Stomach (tissue), 19 donors: ENCODE measurements at places on chromosomes 12 and 14. TPM values are rescaled to one million over a fixed set of nuclear protein-coding genes. Genes with fewer than 3 reads are reported as not detected.

CATSPERB gene
- total RNA-seq: 56.5 TPM

TMCC3 gene
- total RNA-seq: 9.0 TPM

PSMD9 gene
- 14.0 TPM for total RNA-seq

CLEC2A gene
- total RNA-seq: not detected

REP15 gene
- total RNA-seq: 16.5 TPM

PPFIA2 gene
- 9.9 TPM for total RNA-seq

LHX5 gene
- total RNA-seq: 0.45 TPM

GRCh38 chr12:107091989-107092641 lies 1.2 kb downstream of the CRY1 start:
- H3K27ac ChIP-seq: peak overlapping the region; percentile 99
- DNase-seq: peak; percentile 95
- H3K36me3 ChIP-seq: no peaks in the 10 kb centered on the region
- H3K4me1 ChIP-seq: peaks cover 27% of the 10 kb centered on the region
- H3K27me3 ChIP-seq: no peaks in the 10 kb centered on the region
- H3K4me3 ChIP-seq: peak overlapping the region; percentile 86

DNA sequence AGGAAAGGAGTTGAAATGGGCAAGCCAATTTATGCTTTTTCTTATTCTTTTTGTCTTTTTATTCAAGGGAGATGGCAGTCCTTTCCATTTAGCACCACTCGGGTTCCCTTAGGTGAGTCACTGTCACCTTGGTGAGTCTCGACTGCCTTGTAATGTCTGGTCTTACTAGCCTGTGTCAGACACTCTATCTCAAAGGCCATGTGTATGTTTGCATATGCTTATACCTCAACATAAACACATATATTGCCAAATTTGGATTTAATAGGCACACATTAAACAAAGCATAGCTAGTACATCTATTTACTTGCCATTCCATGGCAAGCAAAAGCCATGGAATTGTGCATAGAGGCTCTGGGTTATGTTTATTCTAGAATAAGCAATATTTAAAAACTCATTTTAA lies 624.9 kb upstream of the FOXG1 start:
- no peaks in the 10 kb centered on the region for H3K27me3 ChIP-seq
- no peaks in the 10 kb centered on the region for H3K4me1 ChIP-seq
- H3K36me3 ChIP-seq: no peaks in the 10 kb centered on the region
- DNase-seq: no peak
- H3K27ac ChIP-seq: no peak overlapping the region

DNA sequence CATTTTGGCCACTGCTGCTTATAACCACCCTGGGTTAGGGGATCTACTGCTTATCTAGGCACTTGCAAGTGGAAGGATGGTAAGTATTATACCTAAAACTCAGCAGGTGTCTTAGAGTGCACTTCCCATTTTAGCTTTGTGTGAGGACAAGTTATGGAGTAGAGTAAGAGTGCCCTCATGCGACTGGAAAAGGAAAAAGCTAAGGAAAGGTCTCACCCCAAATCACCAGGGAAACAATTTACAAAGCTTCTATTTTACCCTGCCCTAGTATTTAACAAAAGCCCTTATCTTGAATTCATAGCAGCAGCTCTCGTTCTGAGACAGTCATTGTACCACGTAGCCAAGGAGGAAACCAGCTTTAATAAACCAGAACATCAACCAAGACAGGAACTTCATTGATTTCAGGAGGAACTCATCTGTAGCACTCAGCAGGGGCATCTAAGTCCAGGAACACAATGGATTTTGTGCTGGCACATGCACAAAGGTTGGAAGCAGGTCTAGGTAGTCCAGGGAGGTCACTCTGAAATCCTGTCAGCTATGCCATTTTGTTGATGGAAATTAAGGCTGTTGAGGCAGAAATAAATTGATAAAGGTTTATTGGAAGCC lies 2.9 kb downstream of the RDH12 start:
- H3K36me3 ChIP-seq: no peaks in the 10 kb centered on the region
- H3K27me3 ChIP-seq: no peaks in the 10 kb centered on the region
- no peak overlapping the region for H3K4me3 ChIP-seq

DNA sequence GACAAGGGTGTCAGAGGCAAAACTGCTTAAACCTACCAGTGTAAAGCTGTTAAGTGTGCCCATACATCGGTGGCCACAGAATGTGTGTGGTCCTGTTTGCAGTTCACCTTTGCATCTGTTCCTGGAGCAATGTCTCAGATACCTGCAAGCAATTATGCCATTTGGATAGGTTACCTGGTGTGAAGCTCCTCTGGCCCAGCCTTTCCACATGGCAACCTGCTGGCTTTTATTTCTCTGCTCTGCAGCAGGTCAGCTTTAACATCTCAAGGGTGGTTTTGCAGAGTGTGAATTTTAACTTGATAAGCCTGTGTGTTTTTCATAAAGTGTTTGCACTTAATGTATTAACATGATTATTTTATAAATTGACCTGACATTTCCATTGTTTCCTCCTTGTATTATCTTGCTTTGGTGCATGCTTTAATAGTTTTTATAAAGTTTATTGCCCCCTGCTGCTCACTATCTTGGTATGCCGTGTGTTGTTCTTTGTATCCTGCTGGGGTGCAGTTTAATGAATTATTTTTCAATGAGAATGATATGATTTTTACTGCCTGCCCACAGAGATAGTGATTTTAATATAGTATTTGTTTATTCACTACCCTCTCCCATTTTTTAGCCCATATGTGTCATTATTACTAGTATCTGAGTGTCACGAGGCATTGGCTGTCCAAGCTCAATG lies 403.8 kb downstream of the NPAS3 start:
- no peak overlapping the region for H3K27ac ChIP-seq
- no peak overlapping the region for H3K4me3 ChIP-seq
- H3K4me1 ChIP-seq: no peaks in the 10 kb centered on the region
- H3K36me3 ChIP-seq: no peaks in the 10 kb centered on the region
- no peaks in the 10 kb centered on the region for H3K27me3 ChIP-seq

- no peaks in the 10 kb centered on the region for H3K36me3 ChIP-seq
- H3K27ac ChIP-seq: peak overlapping the region; percentile 93
Measured at GRCh38 chr12:53623548-53624385, 2.4 kb downstream of the ATF7 start.

DNA sequence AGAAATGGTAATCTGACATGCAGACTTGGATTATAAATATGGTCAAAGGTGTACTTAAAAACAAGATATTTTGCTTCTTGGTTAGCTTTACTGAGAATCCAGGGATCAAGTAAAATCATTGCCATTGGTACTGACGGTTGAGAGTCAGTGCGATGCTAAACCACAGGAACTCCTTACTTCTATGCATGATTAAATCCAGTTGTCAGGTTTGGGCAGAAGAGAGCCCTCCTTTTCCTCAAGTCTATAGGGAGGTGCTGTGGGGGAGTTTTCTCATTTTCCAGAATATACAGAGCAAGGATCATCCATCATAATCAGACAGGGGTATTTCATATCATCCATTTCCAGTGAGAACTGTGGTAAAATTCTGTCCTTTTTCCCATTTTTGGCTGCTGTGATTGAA lies 839.1 kb downstream of the NRXN3 start:
- no peaks in the 10 kb centered on the region for H3K36me3 ChIP-seq
- H3K27ac ChIP-seq: no peak overlapping the region
- no peaks in the 10 kb centered on the region for H3K27me3 ChIP-seq
- H3K4me3 ChIP-seq: no peak overlapping the region
- no peak for DNase-seq
- H3K4me1 ChIP-seq: no peaks in the 10 kb centered on the region

- H3K27ac ChIP-seq: no peak overlapping the region
- H3K4me3 ChIP-seq: no peak overlapping the region
- peak; percentile 52 for DNase-seq
- H3K36me3 ChIP-seq: no peaks in the 10 kb centered on the region
Measured at GRCh38 chr14:87691042-87691881, 301.7 kb downstream of the GALC start.

GRCh38 chr12:28882444-28882843 lies 266.6 kb upstream of the FAR2 start:
- no peak for DNase-seq
- H3K27ac ChIP-seq: no peak overlapping the region
- H3K4me3 ChIP-seq: no peak overlapping the region
- no peaks in the 10 kb centered on the region for H3K4me1 ChIP-seq
- no peaks in the 10 kb centered on the region for H3K27me3 ChIP-seq

DNA sequence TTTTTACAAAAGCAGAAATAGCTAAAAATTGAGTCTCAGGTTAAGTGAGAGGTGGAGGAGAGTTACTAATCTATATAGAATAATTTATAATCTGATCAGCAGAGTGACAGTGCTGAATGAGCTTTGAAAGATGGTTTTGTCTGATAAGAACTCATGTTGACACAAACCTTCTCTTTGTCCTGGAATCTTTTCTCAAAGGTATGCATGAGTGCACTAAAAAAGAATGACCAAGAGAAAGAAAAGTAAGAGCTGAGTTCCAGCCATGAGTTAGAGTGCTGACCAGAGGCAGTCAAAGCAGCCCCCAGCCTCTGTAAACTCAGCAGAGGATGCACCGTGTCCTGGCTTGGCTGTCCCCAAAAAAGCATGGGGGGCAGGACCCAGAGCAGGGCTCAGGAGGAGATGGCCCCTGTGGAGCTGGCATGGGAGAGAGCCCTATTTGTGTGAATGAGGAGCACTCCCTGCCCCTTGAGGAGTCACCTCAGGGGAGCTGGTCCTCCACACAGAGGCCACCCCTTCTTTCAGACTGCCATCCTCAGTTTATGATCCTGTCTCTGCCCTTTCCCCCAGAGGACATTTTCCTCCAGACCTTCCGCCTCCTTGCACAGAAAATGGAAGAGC lies 129.8 kb downstream of the SEC23A start:
- H3K4me1 ChIP-seq: no peaks in the 10 kb centered on the region
- no peak overlapping the region for H3K4me3 ChIP-seq
- H3K27me3 ChIP-seq: no peaks in the 10 kb centered on the region
- no peak overlapping the region for H3K27ac ChIP-seq

GRCh38 chr12:59646636-59647035 lies 50.8 kb downstream of the SLC16A7 start:
- H3K4me3 ChIP-seq: no peak overlapping the region
- H3K36me3 ChIP-seq: peaks cover 8% of the 10 kb centered on the region
- H3K27me3 ChIP-seq: no peaks in the 10 kb centered on the region

DNA sequence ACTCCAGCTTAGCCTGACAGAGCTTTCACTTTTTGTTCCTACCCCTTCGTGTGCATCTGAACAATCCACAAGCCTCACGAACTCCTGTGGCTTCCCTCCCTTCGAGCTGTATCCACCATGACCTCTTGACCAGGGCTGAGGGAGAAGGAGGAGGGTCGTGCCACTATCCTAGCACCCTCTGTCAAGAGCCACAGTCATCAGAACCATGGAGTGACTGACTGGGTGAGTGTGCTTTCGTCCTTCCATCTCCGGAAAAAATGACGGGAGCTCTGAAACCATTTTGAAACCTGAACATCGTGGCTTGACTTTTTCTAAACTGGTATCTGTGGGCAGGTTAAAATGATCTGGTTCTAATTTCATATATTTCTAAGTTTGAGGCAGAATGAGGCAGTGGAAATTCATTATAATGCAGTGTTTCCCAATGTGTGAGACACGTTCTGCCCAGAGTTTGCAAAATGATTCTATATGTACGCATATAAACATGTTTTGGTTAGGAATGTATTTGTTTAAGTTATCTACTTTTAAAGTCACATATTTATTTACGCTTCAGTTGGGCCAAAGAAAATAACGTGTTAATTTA lies 27.0 kb downstream of the IL26 start:
- DNase-seq: no peak
- H3K4me1 ChIP-seq: no peaks in the 10 kb centered on the region
- no peak overlapping the region for H3K27ac ChIP-seq
- H3K4me3 ChIP-seq: no peak overlapping the region
- no peaks in the 10 kb centered on the region for H3K27me3 ChIP-seq
- no peaks in the 10 kb centered on the region for H3K36me3 ChIP-seq

- no peak overlapping the region for H3K4me3 ChIP-seq
- DNase-seq: no peak
- no peaks in the 10 kb centered on the region for H3K36me3 ChIP-seq
- no peaks in the 10 kb centered on the region for H3K27me3 ChIP-seq
Measured at GRCh38 chr12:88855301-88855700, 275.0 kb upstream of the KITLG start.

DNA sequence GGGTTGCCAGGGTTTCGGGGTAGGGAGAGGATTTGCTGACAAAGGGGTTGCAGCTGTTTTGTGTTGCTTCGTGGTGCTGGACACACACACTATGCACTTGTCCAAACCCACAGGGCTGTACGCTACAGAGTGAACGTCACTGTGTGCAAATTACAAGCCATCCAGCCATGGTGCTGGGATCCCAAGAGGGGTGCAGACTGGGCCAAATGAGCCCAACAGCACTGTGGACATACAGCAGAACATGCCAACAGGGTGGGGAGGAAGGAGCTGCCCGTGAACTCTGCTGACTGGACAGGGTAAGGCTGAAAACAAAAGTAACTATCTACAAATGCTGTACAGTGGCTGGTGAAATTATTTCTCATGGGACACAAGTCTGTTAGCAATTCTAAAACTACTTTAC lies 25.2 kb downstream of the POLE start:
- peaks cover 100% of the 10 kb centered on the region for H3K36me3 ChIP-seq
- no peak overlapping the region for H3K27ac ChIP-seq
- DNase-seq: no peak
- no peak overlapping the region for H3K4me3 ChIP-seq
- H3K4me1 ChIP-seq: no peaks in the 10 kb centered on the region
